Stimulated activated CD4-positive, alpha-beta T cell treated with anti-CD3 and anti-CD28 coated beads, Interleukin-2, amount 100 ng/mL, for 4 hours (primary cell): ENCODE measurements at places on chromosomes 6 and 20.
A peak's percentile ranks its signal among the peaks of the same experiment; 100 is the strongest.

GRCh38 chr6:66568271-66568670 is 861.2 kb upstream of the EYS start:
- no peak for DNase-seq

GRCh38 chr6:163457637-163458561 is 43.4 kb downstream of the QKI start:
- DNase-seq = no peak

- DNase-seq = no peak
Measured at GRCh38 chr6:14450133-14450504, 332.5 kb downstream of the CD83 start.

DNA sequence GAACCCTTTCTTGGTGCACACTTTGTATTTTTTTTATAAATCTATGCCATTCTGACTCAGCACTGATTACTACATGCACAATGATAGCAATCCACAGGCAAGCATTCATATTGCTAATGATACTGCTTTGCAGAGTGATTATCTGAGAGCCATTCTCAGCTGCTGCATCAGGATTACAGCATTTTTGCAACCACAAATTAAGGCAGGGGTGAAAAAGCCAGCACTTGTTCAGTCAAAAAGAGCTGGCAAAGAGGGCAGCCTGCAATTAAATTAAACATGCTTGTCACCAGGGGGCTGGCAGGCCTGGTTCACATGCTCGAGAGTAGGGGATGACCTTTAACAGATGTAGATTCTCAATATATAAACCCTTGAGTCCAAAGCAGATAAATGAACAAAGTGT is 40.7 kb upstream of the SLC17A4 start:
- no peak for DNase-seq

DNA sequence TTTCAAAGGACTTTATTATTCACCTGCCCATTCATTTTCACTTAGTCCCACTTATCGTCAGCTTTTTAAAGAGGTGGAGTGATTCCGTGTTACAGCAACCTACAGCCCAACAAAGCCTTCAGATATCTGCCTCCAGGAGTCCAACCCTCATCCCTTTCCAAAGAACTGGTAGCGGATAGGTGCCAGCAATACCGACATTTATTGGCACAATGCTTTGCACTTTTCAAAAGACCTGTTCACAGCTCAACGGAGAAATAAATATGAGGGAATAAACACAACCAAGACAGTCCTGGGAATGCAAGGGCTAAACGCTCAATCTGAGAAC is 819 bp upstream of the MTRF1L start:
- no peak for DNase-seq

DNA sequence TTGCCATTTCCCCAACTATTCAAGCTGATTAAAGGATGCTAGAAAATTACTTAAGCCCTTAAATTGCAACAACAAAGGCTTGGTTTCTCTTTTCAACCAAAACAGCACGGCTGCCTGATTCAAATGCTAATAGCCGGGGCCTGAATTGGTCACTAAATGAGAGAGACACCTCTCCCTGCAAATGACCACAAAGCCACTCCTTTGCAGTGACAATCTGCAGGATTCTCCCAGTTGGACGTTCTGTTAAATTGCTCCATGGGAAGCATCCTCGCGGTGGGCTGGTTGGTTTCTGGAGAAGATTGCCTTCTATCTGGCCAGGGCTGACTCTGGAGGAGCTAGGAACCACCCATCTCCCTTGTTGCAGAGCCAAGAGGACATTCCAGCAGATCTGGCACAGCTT is 29.7 kb upstream of the TBXT start:
- DNase-seq = no peak

DNA sequence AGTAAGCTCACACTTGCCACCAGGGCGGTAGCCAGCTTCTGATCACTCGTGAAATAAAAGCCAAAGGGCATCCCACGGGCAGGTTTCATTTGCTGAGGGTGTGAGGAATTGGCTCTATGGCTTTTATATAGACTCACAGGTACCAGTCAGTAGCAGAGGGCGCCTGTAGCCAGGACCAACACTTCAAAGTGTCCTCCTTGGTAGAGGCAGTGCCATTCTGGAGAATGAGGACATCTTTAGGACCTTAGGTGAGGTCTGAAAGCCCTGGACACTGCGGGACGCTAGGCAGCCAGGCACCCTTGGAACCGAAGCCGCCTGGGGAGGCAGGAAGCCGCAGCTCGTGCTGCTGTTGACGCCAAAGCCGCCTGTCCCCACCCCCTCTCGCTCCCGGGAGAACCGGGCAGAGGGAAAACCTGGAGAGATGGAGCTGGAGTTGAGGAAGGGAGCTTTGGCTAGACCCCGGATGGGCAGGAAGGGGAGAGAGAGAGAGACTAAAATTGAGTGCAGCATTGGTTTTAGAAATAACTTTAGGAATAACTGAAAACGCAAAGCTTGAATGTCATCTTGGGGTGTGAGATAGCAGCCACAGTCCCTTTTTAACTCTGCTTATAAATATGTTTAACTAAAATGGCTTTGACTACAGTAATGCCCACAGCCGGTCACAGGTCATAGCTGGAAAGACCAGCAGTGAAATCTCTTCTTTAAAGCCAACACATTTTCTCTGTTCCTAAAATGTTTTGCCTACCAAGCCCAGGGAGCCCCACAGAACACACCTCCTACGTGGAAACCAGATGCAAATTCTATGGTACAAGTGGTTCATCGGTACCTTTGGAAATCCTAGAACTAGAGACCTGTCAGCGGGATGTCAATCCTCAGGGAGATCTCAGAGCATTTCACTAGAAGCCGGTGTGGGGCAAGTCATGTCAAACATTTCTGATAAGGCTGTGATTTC is 128.5 kb upstream of the CDYL start:
- no peak for DNase-seq

GRCh38 chr6:80579391-80580023 is 473.0 kb downstream of the BCKDHB start:
- DNase-seq = no peak

GRCh38 chr6:110512991-110513390 is 36.6 kb upstream of the SLC22A16 start:
- DNase-seq = no peak

GRCh38 chr20:31968291-31969126 is 558 bp downstream of the XKR7 start:
- DNase-seq = peak; percentile 49

DNA sequence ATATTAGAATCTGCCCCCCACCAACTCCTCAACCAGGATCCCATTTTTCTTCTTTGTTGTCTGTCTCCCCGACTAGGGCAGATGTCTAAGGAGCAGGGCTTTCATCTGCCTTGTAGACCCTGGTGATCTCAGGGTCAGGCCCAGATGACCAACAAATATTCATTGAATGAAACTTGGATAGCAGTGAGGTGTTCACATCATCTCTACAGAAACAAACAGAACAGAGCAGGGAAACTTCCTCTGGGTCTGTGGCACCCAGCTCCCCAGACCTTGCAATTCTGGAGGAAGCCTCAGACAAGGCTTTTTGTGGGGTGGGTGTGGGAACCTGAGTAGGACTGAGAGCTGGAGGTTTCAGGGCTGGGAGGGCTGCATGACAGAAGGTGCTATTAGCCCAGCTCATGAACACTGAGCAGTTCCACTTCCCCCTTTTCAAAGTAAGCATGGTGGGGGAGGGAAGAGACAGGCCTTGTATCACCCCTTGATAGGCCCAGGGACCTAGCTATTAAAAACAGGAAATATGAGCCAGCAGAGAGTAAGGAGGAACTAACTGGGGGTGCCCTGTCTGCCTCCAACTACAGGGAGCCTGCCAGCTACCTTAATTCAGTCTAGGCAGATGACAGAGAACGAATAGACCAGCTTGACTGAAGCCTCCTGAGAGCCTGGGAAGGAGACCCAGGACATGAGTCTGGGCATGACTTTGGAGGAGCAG is 37.3 kb upstream of the TOP1 start:
- no peak for DNase-seq

- no peak for DNase-seq
Measured at GRCh38 chr6:7728855-7729590, 3.1 kb downstream of the BMP6 start.

DNA sequence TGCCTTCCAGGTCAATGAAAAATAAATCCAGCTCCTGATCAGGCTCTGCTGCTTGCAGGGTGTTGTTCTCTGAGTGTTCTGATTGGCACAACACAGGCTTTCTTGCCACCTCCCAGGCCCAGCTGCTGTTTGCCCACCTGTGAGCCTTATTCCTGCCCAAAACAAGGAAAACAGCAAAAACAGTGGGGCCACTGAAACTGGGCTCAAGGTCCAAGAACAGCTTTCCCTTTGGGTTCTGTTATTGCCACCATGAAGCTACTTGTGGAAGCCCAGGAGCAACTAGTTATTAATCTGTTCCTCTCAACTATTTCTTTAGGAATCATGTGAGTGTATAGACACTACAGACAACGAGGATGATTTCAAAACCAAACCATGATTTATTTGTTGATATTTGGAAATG is 159.1 kb downstream of the PLCB1 start:
- no peak for DNase-seq

DNA sequence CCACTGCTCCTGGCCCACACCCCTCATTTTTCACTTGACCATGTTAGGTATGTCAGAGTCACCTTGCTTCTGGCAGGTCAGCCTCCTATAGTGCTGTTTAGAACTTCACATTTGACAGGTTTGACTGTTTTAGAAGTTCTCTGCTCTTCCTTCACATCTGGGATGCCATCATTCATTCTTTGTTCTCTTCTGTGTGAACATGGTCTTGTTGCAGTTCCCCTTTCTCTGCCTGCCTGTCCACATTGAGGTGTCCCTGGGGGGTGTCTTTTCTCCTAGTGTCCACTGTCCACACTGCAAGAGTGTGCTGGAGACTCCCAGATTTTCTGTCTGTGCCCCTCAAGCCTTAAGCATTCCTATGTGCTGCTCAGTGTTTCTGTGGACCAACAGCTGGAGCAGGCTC is 89.5 kb downstream of the JARID2 start:
- no peak for DNase-seq

DNA sequence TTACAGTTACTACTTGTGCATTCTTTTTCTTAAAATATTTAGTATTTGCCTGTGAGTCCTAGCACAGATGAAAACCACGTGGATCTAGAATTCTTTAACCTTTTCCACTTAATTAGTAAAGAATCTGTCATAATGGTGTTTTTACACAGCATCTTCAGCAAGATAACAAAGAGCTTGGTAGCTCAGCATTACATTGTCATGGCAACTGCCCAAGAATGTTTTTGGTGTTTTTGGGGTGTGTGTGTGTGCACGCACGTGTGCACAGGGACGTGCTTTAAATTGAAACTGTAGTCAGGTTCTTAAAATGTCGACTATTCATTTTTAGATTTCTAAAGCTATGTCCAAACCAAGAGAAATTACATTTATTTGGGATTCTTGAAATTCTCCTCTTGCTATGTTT is 108.0 kb downstream of the FIG4 start:
- DNase-seq = no peak

GRCh38 chr20:37237656-37238055 is 24.0 kb downstream of the GHRH start:
- no peak for DNase-seq

DNA sequence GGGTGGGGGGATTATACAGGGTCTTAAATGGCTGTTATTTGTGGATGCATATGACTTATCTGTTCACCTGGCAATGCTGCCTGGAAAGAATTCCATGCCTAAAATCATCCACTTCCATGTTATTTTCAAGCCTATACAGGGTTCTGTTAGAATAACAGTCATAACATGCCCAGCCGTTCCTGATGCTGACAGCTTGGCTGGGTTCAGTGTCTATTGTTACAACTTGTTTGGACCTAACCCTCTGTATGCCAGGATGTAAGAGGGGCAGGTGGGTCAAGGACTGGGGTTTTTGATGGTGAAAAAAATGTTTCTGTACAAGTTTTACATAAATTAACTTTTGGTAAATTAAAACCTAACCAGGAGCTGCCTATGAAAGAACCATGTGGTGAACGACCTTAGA is 79.8 kb downstream of the GINS1 start:
- DNase-seq = no peak

DNA sequence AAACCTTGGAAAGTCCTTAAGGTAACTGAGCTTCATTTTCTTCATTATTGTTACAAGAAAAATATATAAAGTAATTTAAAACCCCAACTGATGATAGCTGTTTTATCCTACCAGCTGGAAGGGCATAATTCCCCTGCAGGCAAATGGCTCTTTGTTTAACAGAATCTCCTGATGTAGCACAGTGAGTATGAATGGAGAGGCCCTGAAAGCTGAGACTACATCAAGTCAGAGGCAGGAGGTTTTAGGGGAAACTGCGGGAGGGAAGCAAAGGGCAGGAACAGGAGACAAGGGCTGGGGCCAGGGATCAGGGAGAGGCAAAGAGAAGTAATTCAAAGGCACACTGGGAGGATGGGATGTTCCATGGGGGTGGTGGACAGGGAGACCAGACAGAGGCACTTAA is 119.0 kb upstream of the LRFN2 start:
- no peak for DNase-seq

DNA sequence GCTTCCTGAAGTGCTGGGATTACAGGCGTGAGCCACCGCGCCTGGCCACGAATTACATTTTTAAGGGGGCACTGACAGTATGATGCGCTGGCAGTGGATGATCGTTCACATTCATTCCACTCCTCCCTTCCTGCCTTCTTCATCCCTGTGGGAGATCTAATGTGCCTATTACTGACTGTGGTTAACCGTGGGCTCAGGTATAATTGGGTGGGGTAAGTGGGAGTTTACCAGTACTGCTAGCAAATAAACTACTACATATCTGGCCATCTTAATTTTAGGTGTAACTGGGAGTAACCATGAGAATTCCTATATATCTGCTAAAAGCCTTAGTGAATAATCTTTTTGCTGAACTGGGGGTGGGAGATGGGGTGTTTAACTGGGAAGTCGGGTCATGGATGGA is 6.5 kb upstream of the BLOC1S5 start:
- DNase-seq = no peak

GRCh38 chr6:20811109-20811761 is 277.0 kb downstream of the CDKAL1 start:
- no peak for DNase-seq

- peak; percentile 8 for DNase-seq
Measured at GRCh38 chr20:10090588-10091166, 55.9 kb downstream of the ANKEF1 start.

- no peak for DNase-seq
Measured at GRCh38 chr20:33072362-33072761, 7.1 kb upstream of the BPIFB4 start.

- no peak for DNase-seq
Measured at GRCh38 chr6:74851596-74851995, 354.3 kb downstream of the COL12A1 start.

- DNase-seq = no peak
Measured at GRCh38 chr6:44052419-44053023, 74.7 kb downstream of the MRPL14 start.
